ENCODE measurements at places on chromosomes 2 and 18. TPM values are rescaled to one million over a fixed set of nuclear protein-coding genes. Genes with fewer than 3 reads are reported as not detected.

Gene NT5C1B
- not detected for total RNA-seq

Gene APLF
- total RNA-seq: 4.2 TPM

Gene CROCC2
- total RNA-seq: 0.12 TPM

Gene GPR39
- 1.4 TPM for total RNA-seq

Gene CCNT2
- 19.2 TPM for total RNA-seq

Gene HOXD12
- total RNA-seq: not detected

Gene HOXD11
- total RNA-seq: not detected

Gene TMEM18
- 18.0 TPM for total RNA-seq

Gene DSG4
- total RNA-seq: not detected

Gene IL37
- not detected for total RNA-seq

Gene PLCD4
- total RNA-seq: 5.7 TPM

Gene CIDEA
- 0.80 TPM for total RNA-seq

Gene USP37
- 11.8 TPM for total RNA-seq

Gene SNX17
- total RNA-seq: 62.1 TPM

Gene ABCG8
- total RNA-seq: not detected

Gene FNDC4
- 8.5 TPM for total RNA-seq

Gene RALBP1
- 93.7 TPM for total RNA-seq

Gene STAMBP
- total RNA-seq: 33.5 TPM

Gene FZD7
- total RNA-seq: 3.0 TPM

Gene CLHC1
- total RNA-seq: 5.3 TPM

Gene NYAP2
- 0.32 TPM for total RNA-seq

Gene DNMT3A
- total RNA-seq: 9.5 TPM

Gene RNF144A
- total RNA-seq: 5.5 TPM
